AML-193 (cell line): ENCODE measurements at places on chromosomes 13 and 19.

DNA sequence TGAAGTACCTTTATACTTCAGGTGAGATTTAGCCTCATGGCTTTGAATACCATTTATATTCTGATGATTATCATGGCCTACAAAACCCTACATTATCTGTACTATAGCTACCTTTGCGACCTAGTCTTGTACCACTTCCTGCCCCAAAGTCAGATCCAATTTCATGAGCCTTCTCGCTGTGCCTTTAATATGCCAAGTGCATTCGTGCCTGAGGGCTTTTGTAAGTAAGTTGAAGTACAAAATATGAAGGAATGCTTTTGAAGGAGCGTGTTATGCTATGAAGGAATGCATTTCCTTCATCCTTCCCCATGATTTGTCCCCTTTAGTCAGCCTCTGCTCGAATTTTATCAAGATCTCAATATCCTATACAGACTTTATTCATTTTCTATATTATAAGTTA, 9.2 kb upstream of the RASL11A start:
- DNase-seq: no peak

DNA sequence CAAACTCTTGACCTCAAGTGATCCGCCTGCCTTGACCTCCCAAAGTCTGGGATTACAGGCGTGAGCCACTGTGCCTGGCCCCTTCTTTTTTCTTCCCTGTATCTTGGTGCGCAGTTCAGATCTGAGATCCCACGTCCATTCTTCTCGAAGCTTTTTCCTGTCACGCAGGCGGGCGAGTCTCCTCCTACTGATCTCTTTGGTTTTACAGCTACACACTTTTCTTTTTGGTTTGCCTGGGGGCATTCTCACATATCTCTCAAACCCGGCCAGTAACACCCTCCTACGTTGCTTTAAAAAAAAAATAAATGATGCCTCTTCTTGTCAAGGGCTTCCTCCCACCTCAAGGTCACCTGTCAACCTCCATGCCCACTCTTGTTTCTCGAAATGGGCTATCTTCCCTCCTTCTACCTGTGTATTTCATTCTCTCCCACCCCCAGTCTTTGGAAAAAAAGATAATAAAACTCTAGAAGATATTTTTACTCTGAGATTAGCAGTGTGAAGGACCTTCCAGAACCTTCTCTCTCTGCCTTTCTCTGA, 12.1 kb downstream of the TMPRSS9 start:
- DNase-seq: no peak

DNA sequence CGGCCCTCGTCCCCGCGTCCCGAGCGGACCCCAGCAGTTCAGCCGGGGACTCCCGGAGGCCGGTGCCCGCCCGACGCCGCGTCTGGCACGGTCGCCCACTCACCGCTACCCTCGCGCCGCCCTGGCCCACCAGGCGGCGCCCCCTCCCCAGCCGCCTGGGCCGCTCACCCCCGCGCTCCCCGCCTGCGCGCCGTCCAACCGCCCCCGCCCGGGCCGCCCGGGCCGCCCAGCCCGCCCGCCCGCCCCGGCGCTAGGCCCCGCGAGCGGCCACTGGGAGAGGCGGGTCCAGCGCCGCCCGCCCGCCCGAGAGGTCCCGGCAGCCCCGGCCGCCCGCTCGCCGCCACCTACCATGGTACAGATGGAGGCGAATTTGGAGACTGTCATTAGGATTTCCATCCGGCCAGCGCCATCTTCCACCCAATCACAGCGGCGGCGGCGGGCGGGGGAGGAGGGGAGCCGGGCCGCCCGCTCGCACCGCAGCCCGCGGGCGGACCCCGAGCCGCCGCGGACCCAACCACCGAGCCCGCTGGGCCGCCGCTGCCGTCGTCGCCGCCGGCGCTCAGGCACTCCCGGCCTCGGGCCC, at the start of gene USP12:
TSS of gene USP12 (minus strand) at position 568 of the 583 bp plus-strand sequence. CDS start at position 396, 172 bp downstream.
- no peak for DNase-seq

DNA sequence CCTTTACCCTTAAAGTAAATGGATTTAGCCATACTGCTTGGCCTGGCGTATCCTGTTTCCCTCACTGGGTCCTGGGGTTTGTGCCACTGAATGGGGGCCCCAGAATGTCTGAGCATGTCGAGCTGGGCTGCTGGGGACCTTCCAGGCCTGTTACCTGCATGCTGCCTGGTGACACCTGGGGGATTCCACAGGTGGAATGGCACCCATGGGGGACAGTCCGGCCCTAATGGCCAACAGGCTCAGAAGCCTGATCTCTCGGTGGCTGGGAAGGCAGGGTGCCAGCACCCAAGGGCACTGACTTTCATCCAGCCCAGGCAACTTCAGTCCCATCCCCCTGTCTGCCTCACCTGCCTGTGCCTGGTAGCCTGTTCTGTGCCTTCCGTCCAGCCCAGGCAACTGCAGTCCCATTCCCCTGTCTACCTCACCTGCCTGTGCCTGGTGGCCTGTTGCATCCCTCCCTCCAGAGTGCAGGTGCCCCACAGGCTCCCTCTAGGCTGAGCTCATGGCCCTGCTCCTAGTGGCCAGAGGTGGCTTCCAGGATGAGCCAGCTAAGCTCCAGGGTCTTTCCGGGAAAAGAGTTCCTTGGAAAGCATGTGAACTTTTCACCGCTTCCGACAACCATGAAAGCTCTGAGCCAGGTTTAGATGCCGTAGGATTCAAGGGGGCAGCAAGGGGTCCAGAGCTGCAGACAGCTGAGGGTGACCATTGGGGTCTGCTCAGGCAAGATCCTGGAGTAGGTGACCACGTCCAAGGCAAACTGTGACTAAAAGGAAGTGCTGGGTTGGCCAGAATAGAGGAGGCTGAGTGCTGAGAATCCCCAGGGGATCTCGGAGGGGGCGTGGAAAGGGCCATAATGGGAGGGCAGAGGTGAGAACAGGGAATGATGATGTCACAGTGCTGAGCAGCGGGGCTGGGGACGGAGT, 30.3 kb upstream of the ZNF492 start:
- DNase-seq: no peak

GRCh38 chr19:18440415-18440877, 2.5 kb upstream of the ISYNA1 start:
- DNase-seq: peak; percentile 3

- no peak for DNase-seq
Observed at GRCh38 chr19:33809960-33810359, 13.3 kb downstream of the KCTD15 start.

- no peak for DNase-seq
Observed at GRCh38 chr19:10137751-10138682, 18.3 kb upstream of the EIF3G start.

- DNase-seq: no peak
Observed at GRCh38 chr13:50382951-50383350, 367.7 kb downstream of the KCNRG start.

DNA sequence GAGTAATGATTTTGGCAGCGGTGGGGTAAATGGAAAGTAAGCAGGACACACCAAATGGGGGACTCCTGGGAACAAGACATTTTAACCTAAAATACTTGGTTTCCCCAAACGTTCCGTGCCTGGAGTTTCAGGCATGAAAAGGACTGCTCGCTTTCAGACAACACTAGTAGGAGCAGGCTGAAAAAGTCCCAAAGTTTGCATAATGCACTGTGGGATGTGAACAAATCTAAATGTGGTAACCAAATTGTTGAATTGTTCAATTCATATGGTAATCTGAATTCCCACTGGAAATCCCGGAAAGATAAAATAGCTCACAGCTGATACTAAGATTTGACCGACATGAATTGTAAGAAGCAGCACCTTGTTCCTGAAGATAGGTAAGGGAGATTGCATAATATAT, 467.2 kb upstream of the ARGLU1 start:
- DNase-seq: no peak

DNA sequence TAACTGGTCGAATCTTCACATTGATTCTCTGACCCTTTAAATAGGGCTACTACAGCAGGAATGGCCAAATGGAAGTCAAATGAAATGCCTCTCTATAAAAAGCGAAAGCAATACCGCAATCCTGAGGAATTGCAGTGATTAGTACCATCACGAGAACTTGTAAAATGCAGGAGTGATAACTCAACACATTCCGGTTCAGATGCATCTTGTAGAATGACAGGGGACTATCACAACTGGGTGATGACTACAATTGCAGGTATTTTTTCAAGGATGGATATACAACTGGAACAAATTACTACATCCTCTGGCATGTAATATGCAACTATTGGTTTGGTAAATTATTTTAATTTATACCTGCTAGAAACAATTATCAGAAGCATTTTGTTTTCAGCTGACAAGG, 140.4 kb downstream of the PCDH20 start:
- no peak for DNase-seq

DNA sequence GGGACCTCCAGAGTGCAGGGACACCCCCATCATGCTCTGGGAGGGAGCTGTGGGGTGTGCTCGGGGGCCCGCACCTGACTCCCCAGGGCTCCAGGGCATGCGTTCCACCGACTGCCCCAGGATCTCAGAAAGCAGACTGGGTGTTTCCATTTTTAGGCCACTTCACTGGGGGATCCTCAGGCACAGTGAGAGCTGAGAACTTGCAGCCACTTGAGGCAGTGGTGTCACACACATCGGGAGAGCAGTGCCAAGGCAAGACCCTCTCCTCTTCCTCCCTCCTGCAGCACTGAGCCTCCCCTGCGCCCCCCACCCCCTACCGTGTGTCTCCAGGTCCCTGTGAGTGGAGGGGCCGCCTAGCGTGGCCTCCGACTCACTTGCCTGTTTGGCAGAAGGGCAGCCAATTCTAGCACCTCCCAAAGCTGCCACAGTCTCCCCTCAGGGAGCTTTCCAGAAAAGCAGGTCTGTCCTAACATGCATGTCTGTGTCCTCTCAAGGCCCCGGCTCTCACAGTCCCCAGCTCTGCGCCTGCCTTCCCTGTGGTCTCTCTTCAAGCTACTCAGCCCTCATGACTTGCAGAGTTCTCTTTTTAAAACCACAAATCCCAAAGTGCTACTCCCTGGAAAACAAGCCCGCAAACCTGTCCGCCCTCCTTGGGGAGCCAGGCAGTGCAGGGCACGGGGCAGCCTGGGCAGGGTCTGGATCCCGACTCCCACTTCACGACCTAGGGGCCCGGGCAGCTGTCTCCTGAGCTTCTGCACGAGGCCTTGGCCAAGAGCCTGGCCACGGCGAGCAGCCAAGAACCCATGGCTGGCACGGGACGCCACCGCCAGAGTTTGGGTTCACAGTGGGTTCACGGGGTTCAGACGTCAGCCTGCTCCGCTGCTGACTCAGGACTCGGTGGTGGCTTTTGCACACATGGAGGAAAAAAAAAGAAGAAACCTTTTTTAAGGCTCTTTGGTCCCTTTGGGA, 94.1 kb downstream of the STK24 start:
- no peak for DNase-seq

DNA sequence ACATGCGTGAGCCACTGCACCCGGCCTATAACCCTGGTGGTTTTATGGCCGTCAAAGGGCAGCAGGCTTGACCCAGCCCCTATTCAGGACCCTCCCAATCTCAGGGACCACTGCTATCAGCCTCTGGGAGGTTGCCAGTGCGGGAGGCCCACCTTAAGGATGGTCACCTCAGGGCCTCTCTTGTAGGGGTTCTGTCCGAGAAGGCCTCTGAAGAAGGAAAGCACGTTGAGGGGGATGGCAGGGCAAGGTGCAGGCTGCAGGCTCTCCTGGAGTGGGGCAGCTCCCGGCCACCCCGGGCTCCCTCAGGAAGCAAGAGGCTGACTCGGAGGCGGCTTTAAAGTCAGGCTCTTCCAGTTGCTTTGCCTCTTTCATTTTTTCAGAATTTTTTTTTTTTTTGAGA, 6.0 kb upstream of the GRTP1 start:
- DNase-seq: no peak

DNA sequence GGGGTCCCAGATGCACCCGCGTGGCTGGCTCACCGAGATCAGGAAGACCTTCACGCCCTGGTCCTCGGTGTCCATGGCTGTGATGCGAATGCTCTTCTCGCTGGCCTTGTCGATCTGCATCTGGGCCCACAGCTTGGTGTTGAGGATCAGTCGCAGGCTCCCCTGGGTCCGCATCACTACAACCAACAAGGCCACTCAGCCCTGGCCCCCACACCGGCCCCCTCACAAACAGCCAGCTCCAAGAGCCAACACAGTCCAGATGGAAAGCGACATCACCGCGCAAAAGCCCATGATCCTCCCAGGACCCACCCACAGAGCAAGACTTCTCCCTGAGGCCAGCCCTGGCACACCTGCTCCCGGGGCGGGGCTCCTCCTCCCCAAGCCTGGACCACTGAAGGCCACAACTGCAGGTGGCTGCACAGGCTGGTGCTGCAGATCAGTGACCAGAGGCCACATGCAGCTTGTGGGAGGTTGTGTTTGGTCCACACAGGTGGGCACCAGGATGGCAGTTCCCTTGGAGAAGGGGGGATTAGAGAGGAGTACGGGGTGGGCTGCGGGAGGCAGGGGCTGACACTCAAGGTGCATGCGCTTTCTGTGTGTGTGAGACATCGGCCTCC, 4.5 kb downstream of the CAPS start:
- no peak for DNase-seq

GRCh38 chr19:16612636-16613035, 15.4 kb downstream of the MED26 start:
- DNase-seq: peak; percentile 14

DNA sequence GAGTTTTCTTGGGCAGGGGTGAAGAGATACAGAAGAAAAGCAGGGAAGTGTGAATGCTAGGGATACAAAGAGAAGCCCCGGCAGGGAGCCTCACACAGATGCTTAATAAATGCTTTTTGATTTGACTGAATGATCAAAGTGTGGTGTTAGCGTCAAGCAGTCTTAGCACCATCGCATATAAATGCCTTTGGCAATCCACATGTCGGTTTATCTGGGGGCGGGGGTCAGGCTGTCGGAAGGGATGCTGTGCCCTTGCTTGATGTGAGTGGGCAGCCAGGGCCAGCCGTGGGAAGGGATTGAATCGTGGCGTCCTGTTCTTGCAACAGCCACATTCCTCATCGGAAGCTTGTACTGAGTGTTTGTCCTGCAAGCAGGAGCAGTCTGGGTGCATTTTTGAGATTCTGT, 173.1 kb downstream of the LACC1 start:
- DNase-seq: no peak

DNA sequence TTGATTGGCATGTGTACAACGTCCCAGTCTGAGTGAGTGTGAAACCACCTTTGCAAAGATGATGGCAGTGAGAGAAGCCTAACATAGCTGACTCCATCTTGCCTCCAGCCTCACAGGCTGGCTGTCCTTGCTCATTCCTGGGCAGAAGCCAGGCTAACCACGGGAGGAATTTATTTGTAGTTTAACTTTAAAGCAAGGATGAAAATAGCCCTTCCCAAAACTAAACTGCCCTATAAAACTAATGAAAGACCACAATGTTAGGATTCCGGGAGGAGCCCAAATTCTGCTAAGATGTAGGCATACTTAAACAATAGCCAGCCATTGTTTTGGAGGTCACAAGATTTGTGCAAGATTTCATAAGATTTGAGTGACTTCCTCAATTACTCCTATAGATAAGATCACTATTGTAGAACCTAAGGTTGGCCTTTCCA, 96.6 kb upstream of the LSM14A start:
- no peak for DNase-seq

- DNase-seq: peak; percentile 76
Observed at GRCh38 chr13:56332671-56333070, 808.0 kb upstream of the PRR20A start.
